Activated CD4-positive, alpha-beta T cell treated with anti-CD3 and anti-CD28 coated beads, Interleukin-2, amount 10 ng/mL, durations not matched to agents 7 days and 5 days (primary cell): ENCODE measurements at places on chromosomes 6 and 20. TPM values are rescaled to one million over a fixed set of nuclear protein-coding genes. Genes with fewer than 3 reads are reported as not detected.

The ARMH2 gene
- total RNA-seq = 2.3 TPM

The C20orf204 gene
- total RNA-seq = 3.5 TPM

The CNR1 gene
- not detected for total RNA-seq

The RBM39 gene
- 396 TPM for total RNA-seq

The BPIFA3 gene
- total RNA-seq = not detected

The GSTA3 gene
- total RNA-seq = not detected

The HLA-DMA gene
- total RNA-seq = 26.8 TPM

The F13A1 gene
- total RNA-seq = not detected

The SAMD5 gene
- total RNA-seq = not detected

The PDYN gene
- total RNA-seq = not detected

The GHRH gene
- total RNA-seq = not detected

The SLC24A3 gene
- total RNA-seq = not detected

The CALHM6 gene
- total RNA-seq = 7.7 TPM

The GABRR2 gene
- total RNA-seq = 0.77 TPM

The TRDN gene
- not detected for total RNA-seq

The STMN3 gene
- total RNA-seq = 49.4 TPM

The SIRPD gene
- 0.17 TPM for total RNA-seq
